ENCODE measurements at places on chromosomes 3 and 15.

GRCh38 chr3:77931255-77932009 lies 891.5 kb downstream of the ROBO2 start:
- peak; percentile 33 for DNase-seq

- no peak for DNase-seq
Observed at GRCh38 chr15:55954862-55955605, 38.4 kb downstream of the NEDD4 start.

GRCh38 chr3:123687286-123687685 lies 102.4 kb upstream of the HACD2 start:
- DNase-seq = peak; percentile 46

- no peak for DNase-seq
Observed at GRCh38 chr15:84871428-84871985, 13.0 kb upstream of the SLC28A1 start.

DNA sequence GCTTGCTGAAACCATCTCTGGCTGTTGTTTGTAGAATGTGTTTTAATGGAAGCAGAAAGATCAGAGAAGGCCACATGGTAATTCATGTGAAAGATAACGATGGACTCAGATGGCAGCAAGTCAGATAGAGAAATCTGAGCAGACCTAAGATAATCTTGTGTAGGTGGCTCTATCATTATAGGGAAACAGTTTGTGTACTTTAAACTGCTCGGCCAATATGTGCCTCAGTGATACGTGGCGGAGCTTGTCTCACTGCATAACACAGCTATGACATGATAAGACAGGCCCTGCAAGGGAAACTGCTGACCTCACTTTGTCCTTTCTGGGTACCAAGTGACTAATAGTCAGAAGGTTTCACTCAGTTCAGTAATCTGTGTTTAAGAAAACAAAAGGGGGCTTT lies 51.0 kb downstream of the MME start:
- peak; percentile 82 for DNase-seq

DNA sequence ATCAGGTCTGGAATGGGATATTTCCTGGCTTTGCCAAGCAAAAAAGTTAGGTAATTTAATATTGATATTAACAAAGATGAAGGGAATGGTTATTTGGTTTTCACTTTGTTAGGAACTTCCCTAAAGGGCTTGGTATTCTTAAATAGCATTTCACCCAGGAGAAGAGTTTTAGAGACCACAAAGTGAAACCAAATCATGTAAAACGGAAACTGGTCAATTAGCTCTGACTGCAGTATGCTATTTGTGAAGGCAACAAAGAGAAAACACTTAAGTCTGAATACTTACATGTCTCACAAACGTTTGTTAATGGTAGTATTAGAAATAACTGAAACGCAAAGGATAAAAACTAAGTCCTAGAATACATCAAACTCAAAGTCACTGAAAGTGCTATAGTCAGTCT lies 32.4 kb upstream of the SETMAR start:
- no peak for DNase-seq

GRCh38 chr15:70530017-70530499 lies 233.3 kb downstream of the UACA start:
- DNase-seq = no peak

DNA sequence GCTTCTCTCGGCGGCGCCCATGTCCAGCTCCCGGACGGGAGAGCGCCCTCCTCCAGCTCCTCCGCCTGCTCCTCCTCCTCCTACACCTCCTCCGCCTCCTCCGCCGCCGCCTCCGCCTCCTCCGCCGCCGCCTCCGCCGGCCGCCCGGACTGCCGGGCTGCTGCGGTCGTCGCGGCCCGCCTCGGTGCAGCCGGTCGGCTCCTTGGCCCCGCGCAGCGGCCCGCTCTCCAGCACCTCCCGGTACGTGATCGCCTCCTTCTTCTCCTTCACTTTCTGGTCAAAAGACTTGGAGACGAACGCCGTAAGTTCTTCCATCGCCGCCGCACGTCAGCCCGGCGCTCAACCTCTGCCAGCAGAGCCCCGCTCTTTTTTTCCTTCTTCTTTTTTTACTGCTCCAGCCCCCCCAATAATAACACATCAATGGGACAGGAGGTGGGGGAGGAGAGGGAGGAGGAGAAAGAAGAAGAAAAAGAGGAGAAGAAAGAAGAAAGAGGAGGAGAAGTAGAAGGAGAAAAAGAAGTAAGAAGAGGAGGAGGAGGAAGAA lies 438 bp downstream of the SHOX2 start:
- peak; percentile 33 for DNase-seq

DNA sequence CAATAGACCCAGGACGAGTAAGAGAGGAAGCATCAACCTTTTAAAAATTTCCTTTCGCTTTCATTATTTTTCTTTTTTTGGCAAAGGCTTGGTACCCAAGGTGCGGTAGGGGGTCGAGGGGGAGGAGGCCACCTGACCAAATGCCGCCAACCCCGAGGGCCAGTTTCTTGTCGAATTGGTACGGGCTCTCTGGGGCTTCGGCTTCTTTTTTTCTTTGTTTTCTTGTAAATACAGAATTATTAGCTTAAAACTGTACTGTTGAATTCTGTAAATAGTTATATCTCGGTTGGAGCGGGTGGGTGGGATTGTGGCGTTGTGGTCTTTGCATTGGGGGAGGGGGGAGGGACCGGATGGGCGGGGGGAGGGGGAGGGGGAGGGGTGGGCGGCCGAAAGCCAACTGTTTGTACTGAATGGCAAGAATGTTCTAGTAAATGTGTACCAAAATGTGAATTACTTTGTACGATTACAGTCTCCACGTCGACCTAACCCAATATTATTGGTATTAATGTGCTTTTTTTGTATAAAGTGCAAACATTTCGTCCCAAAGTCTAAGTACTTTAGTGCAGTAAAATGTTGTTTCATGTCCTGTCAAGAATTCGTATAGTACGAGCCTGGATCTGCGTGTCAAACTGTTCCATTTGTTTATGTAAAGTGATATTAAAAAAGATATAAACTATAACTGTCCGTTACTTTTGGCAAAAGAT lies 4.7 kb downstream of the ZIC1 start:
- DNase-seq = no peak

DNA sequence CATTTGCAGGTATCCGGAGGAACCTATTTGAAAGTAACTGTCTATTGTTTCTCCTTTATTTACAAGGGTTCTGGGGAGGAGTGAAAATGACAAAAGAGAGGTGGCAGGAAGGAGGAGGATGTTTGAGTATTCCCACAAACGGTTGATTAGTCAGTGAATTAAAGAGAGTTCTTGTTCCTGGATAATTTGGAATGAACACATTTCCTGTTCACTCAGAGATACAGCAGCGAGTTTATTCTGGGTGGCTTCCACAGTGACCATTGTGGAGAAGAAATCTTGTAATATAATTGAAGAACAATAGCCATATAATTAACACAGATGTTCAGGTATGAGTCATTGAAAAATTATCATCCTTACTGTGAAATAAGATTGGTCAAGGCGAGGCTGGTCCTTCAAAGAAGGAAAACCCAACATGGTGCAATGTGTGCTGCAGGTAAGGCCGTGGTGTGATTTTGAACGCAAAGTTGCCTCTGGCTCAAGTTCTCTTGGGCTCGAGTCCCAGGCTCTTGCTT lies 77.3 kb downstream of the NFKBIZ start:
- no peak for DNase-seq

DNA sequence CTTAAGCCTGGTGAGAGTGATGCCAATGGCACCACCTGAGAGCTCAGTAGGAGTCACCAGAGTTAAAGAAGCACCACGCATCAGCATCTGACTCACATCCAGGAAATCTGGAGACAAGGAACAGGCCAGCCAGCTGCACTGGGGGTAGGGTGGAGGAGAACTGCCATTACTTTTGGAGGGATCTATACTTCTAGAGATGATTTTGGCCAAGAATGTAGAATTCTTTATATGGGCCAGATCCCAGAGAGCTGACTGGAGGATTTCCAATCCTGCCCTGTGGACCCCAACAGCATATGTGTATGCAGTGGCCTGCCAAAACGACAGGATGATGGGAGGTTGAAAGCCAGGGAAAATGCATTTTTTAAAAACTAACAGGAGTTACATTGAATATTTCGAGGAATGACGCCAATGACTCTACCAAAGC lies 29.8 kb downstream of the CCR3 start:
- DNase-seq = no peak

DNA sequence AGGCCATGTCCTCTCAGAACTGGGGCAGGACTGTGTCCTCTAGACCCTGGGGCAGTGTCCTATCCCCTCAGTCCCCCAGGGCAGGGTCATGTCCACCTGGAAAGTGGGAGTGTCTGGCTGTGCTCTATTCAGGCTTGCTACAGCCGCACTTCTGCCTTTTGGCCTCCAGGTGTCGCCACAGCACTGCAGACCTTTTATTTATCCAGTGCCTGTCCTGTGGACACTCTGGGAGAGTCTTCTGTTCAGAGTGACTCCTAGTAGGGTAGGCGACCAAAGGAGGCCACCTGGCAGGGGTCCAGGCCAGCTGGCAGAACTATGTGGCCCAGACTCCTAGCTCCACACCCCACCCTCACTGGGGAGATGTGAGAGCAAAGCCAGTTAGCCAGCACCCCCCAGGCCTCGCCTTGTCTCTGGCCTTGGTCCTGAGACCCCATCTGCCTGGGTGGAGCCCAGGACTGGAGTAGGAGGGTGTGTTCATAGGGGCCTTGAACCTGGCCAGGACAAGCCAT lies 3.9 kb downstream of the TMIE start:
- peak; percentile 46 for DNase-seq

DNA sequence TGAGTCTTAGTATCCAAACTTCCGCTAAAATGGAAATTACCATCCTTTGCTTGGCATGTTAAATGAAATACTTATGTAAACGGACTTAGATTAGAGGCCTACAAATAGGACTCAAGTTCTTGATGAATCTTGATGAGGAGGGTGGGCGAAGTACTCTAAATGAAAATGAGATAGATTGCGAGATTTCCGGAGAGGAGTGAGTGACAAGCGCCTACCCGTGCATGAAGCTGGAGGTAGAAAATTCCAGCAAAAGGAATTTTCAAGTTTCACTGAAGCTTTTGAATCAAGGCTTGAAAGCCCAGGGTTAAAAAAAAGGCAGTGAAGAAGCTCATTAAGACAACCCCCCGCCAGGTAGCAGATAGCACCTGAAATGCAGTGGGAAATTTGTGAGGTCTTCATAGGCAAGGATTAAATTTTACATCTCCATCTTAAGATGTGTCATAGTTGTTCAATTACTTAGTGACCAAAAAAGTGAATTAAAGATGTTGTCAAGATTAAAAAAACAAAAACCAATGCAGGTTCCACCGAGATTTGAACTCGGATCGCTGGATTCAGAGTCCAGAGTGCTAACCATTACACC lies 655 bp upstream of the RAB11A start:
- DNase-seq = no peak

GRCh38 chr15:80500021-80500420 lies 95.8 kb downstream of the ARNT2 start:
- no peak for DNase-seq

DNA sequence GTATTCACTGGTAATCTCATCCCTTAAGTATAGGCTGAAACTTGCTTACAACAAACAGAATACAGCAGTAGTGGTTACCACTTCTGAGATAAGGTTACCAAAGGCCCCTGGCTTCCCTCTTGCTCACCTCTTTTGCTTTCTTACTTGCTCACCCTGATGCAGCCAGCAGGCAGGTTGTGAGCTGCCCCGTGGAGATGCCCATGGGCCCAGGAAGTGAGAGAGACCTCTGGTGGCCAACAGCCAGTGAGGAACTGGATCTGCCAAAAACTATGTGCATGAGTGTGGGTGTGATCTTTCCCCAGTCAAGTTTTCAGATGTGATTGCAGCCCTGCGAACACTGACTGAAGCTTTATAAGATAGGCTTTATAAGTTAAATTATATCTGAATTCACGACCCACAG lies 48.7 kb downstream of the NMNAT3 start:
- DNase-seq = no peak

DNA sequence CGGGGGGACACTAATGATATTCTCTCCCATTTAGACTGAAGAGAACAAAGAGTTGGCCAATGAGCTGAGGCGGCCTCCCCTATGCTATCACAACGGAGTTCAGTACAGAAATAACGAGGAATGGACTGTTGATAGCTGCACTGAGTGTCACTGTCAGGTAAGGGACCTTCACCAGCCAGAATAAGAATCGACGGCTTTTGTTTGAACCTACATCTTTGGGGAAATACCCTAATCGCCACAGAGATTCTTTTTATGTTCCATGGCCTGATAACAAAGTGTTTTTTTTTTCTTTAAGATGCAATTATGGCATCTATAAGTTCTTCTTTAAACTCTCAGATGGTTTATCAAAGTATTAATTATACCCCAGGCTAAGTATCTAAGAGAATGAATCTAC lies 3.4 kb downstream of the THBS1 start:
- no peak for DNase-seq

GRCh38 chr15:27271258-27271657 lies 300.3 kb downstream of the GABRG3 start:
- DNase-seq = no peak

DNA sequence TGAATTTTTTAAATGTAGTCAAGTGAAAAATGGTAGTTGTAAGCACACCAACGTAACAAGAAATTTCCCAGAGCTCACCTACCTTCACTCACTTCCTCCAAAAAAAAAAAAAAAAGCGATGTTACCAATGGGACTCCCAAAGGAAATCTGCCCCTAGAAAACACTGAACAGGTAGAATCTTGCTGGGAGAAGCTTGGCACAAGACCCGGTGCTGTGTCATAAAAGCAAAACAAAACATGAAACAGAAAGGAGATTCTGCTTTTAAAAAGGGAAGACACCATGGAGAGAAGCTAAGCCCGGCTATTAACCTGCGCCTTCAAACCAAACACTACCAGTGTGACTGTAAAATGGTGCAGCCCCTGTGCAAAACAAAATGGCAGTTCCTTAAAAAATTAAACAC lies 40.5 kb downstream of the PGPEP1L start:
- DNase-seq = no peak

- no peak for DNase-seq
Observed at GRCh38 chr15:63626955-63627354, 29.8 kb downstream of the FBXL22 start.

DNA sequence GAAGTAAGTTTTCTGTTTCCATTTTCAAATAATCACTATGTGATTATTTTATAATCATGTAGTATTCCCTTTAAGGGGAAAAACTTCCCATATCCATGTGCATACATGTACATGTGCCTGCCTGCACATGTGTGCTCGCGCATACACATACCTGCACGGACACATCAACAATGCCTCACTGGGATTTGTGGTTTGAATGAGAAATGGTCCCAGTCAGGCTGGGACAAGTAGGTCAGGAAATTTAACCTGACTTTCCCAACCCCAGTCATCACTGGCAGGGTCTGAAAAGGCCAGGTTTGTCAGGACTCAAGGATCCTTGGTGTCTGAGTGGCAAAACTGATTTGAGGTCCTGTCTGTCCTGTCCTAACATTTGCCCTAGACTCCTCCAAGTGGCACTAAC lies 109.3 kb upstream of the MRPS22 start:
- no peak for DNase-seq

GRCh38 chr3:42443292-42443691 lies 32.9 kb upstream of the LYZL4 start:
- DNase-seq = no peak

DNA sequence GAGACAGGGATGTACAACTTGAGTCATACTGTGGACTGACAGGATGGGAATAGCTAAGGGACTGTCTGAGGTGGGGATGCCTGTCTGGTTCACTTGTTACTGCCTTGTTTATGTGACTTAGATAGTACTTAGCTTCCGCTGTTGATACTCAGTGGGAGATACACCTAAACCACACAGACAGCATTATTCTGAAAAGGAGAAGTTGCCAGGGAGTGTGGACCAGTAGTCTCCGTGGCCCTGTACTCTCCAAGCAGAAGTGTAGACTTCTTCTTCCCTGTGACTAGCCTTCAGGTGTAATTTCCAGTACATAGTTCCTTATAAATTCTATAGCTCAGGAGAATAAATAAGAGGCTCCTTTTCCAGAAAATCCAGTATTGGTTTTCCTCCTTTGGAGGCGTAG lies 5.1 kb downstream of the HIGD2B start:
- DNase-seq = no peak

All from amniotic epithelial cell (primary cell).